ENCODE measurements at places on chromosomes 16 and 17. TPM values are rescaled to one million over a fixed set of nuclear protein-coding genes. Genes with fewer than 3 reads are reported as not detected.
A peak's percentile ranks its signal among the peaks of the same experiment; 100 is the strongest.

The NPIPA8 gene
- total RNA-seq: 0.18 TPM

GRCh38 chr16:79213214-79213613, 387.3 kb downstream of the MAF start:
- no peak for DNase-seq

GRCh38 chr16:66523861-66524354, 26.0 kb downstream of the TK2 start:
- no peak for DNase-seq

DNA sequence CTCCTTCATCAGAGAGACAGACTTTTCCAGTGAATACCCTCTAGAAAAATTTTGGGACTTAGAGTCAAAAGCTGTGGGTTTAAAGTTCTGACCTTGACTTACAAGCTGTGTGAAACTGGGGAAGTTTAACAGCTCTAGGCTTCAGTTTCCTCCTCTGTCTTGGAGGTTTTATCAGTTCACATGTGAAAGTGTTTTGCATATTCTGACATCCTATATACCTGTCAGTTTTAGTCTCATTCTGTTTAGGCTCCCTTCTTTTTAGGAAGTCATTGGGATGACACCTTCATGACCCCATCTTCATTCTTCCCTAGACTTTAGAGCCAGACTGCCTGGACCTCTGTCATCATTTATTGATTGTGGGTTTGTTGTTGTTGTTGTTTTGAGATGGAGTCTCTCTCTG, 44.4 kb downstream of the YPEL2 start:
- DNase-seq: no peak

- DNase-seq: peak; percentile 70
Observed at GRCh38 chr17:6868582-6868981, 37.1 kb upstream of the TEKT1 start.

DNA sequence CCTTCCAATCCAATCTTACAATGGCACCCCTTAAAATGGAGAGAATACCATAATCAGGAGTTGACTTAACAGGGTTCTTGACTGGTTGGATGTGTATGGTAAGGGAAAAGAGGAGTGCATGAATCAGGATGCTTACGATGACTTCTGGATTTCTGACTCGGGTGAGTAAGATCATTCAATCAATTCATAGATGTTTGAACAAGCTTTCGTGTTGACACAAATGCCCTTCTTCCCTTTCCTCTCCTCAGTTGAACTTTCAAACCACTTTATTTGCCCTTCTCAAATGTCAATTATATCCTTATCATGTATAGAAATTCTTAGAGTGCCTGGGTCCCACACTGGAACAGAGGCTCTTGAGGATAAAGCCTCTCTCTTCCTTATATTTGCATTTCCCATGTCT, 25.9 kb downstream of the ABCC12 start:
- no peak for DNase-seq

The SCGB1C2 gene
- total RNA-seq: not detected

The PHF23 gene
- total RNA-seq: 69.3 TPM

The ASPHD1 gene
- total RNA-seq: 87.0 TPM

The TAC4 gene
- not detected for total RNA-seq

The ABCA9 gene
- 0.05 TPM for total RNA-seq

GRCh38 chr16:85173981-85174751, 61.9 kb upstream of the CIBAR2 start:
- peak; percentile 24 for DNase-seq

The FAM20A gene
- 0.44 TPM for total RNA-seq

DNA sequence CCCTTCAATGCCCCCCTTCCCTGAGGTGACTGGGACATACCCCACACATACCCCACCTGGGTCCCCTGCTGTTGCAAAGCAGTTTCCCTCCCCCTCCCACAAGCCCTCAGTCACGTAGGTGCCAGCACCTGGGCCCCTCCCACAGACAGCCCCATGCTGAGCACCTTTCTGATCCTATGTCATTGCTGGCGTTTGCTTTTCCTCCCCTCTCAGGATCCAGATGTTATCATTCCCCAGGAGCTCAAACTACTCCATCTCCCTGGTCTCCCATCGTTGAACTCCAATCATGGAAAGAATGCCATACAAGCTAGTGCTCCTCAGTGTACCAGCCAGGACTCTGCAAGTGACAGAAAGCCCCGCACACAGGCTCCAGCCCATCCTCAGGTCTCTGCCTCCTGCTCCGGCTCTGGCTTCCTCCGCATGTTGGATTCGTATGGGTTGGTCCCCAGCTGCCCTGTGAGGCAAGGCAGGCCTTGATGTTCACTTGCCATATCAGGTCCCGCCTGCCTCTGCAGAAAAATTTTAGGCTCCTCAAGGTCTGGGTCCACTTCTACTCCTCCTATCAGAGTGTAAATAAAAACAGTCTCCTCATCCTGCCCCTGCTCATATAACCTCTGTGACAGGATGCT, 31.4 kb upstream of the MED9 start:
- DNase-seq: no peak

GRCh38 chr16:66007717-66008116, 358.8 kb upstream of the CDH5 start:
- DNase-seq: no peak

GRCh38 chr16:3609895-3610697, 1.3 kb downstream of the SLX4 start:
- no peak for DNase-seq

The AIPL1 gene
- not detected for total RNA-seq

- DNase-seq: no peak
Observed at GRCh38 chr17:76688165-76688622, 22.6 kb downstream of the MXRA7 start.

DNA sequence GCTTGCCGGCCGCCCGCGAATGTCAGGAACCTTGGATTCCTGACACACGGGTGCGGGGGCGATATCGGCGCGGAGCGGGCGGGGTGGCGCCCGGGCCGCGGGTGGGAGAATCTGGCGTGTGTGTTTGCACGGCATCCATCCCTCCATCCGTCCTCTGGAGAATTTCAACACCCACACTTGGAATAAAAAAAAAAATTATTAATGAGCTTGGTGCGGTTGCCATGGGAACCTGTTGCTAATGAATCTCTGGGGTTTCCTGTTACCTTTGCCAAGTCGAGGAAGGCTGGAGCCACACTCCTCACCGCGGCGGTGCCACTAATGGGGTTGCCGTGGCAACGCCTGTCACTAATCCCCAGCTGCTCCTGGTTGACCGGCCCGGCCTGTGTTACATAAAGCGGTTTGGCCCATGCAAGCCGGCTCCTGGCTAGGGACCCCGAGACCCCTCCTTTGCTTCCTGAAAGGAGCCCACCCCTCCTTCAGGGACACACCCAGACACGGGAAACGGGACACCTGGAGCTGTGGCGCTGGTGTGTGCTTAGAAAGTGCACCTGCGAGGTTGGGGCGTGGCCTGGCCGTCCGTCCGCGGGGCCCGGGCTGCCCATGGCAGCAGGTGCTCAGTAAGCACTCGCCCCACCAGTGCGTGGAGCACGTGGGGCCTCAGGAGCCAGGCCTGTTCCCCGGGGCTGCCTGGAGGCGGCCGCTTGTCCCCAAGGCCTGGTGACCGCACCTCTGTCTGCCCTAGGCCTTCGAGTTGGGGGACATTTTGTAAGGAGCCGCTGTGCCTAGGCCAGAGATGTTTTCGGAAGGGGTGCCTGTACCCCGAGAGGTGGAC, 14.6 kb downstream of the CACNA1H start:
- no peak for DNase-seq

DNA sequence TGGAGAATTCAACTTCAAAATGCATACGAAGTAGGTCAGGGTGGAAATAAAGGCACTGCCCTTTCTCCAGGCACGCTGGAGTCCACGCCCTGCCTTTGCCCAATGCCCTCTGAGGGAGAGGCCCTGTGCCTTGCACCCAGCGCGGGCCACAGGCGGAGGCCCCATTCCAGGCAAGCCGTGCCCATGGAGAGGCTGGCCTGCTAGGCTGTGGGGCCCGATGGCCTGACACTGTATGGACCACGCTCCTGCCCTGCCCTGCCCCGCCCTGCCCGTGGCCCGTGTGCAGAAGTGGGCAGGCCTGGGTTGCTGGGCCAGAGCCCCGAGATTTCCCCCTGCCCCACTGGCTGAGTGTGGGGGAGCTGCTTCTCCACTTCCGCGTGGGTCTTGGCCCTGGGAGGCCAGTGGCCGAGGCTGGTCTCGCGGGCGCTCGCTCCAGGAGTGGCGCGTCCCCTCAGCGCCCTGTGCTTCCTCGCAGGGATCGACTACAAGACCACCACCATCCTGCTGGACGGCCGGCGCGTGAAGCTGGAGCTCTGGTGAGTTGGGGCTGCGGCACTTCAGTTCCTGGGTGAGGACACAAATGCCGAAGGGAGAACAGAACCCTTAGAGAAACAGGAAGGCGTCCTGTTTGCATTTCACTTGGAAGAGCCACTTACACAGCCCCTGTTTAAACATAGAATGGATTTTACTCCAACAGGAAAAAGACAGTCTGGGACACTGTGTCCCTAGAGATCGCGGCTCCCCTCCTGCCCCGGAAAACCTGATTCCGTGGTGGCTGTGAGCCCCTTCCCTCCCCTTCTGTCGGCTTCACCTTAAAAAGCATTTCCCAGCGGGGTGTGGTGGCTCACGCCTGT, 13.8 kb upstream of the WFIKKN1 start:
- no peak for DNase-seq
